SW480 (cell line): ENCODE measurements at places on chromosomes 12 and 14.

DNA sequence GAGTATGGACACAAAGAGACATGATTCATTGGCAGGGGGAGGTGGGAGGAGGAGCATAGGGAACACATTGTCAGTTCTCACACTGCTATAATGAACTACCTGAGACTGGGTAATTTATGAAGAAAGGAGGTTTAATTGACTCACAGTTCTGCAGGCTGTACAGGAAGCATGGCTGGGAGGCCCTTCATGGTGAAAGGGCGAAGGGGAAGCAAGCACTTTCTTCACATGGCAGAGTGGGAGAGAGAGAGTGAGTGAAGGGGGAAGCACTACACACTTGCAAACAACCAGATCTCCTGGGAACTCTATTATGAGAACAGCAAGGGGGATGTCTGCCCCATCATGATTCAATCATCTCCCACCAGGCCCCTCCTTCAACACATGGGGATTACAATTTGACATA lies 391.8 kb downstream of the BMP4 start:
- no peak for DNase-seq

- no peak for DNase-seq
Observed at GRCh38 chr12:124302807-124303578, 8.1 kb downstream of the RFLNA start.

DNA sequence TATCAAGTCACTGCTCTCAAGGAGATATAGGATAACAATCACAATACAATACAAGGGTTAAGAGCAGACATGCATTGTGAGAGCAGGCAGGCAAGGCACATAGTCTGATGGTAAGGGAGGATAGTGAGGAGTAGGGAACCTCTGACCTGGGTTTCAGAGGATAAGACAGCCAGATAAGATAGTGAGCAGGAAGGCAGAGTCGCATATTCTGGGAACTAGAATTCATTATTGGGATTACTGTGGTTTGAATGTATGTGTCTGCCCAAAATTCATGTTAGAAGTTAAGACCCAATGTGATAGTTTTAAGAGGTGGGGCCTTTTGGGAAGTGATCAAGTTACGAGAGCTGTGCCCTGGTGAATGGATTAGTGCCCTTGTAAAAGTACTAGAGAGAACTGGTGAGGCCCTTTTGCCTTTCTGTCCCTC lies 14.4 kb upstream of the ATF1 start:
- DNase-seq, result no peak

- peak; percentile 99 for DNase-seq
Observed at GRCh38 chr12:10673659-10674384, at the start of gene STYK1. Gene STYK1, minus strand, starts transcription at chr12:10674052. Its CDS starts 39,434 bp downstream, at chr12:10634618.

DNA sequence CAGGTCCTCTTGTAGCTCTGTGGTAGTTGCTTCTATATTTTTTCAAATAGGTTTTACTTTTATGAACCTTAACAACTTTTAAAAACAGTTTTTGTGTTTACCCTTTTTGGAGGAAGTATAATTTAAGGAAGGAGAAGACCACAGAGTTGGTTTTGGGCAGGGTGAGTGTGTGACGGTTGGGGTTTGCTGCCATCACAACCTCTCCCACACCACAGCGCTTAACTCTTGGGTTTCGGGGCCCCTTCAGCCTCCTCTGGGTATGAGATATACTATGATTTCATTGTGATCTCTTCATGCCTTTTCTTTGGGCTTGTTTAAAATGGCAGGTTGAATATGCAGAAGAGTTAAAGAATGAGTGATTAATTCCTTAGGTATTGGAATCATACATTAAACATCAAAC lies 228.7 kb upstream of the CRY1 start:
- DNase-seq, result no peak

DNA sequence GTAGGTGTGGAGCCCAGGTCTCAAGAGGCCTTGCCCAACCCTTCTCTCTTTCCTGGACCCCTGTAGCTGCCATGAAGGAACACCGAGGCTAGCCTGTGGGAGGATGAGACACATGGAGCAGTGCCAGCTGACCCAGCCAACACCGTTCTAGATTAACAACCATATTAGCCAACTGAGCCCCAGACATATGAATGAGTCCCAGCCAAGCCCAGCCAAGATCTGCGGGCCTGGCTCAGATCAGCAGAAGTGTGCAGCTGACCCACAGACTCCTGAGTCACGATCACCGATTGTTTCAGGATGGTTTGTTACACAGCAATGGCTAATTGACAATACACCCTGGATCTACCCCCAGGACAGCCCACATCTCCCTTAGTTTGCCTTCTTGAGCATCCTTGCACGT lies 82.1 kb downstream of the NTF3 start:
- DNase-seq, result no peak

DNA sequence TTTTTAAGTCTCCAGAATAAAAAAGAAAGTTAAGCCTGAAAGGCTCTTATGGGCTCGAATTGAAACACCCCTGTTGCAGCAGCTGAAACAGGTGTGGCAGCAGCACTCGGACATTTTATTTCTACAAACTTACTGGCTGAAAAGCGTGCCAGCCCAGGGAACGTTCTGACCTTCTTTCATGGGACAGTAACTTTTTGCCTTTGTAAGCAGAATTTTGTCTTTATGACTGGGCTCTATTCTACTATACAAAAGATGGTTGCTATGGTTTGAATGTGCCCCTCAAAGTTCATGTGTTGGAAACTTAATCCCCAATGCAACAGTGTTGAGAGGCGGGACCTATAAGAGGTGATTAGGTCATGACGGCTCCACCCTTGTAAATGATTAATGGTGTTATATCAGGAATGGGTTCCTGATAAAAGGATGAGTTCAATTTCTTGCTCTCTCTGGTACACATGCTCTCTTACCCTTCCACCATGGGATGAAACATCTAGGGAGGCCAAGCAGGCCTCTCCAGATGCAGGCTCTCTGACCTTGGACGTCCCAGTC lies 52.7 kb downstream of the PELI2 start:
- DNase-seq, result no peak

DNA sequence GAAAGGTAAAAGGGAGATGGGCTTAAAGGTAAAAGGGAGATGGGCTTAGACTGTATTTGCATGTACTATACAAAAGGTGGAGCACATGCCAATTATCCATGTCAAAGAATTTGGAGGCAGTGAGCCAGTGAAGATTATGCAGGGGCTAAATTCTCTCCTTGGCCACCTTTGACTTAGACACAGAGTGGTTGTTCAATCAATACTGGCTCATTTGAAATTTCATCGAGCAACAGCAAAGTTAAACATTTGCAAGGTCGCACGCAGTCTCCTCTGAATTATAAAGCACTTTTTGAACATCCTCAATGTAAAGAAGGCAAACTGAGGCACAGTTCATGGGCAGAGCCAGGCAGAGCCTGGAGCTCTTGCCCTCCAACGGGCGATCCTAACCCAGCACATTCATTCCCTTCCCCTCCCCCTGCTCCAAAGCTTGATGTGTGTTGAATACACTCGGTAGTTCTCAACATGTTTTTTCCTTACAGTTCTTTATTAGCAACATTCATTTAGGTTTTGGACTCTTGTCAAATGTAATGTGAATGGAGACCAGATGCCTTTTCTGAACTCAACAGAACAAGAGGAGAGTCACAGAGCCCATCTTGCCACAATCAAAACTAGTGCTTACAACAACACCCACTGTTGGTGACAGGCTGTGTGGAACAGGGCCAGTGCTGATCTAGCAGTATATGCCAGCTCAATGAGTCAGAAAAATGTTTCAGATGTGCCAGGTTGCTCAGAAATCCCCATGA lies 169.7 kb upstream of the G2E3 start:
- DNase-seq, result no peak

DNA sequence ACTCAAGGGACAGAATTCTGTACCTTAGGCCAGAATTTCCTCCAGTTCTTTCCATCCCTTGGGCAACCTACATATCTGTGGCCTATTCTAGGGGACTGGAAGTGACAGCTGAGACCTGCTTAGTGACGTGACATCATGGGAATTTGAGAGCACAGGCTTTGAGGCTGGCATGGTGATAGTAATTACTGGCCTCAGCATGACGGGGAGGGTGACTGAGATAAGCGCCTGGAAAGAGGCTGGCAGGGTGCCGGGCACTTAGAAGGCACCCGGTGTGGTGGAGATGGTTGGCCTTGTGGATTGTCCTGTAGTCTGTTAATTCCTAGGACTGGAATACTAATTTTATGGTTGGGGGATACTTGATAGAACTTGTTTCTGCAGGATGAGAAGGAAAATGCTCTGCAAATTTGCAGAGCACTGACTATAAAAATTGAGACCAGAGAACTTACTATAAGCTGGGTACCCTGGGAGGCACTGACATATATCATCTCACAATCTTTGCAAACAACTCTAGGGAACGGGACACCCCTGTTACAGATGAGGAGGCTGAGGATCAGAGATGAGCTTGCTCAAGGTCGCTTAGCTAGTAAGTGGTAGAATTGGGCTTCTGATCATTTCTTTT lies 42.2 kb upstream of the TBX3 start:
- DNase-seq, result no peak

GRCh38 chr14:94066089-94066676 lies 14.8 kb downstream of the DDX24 start:
- peak; percentile 22 for DNase-seq

DNA sequence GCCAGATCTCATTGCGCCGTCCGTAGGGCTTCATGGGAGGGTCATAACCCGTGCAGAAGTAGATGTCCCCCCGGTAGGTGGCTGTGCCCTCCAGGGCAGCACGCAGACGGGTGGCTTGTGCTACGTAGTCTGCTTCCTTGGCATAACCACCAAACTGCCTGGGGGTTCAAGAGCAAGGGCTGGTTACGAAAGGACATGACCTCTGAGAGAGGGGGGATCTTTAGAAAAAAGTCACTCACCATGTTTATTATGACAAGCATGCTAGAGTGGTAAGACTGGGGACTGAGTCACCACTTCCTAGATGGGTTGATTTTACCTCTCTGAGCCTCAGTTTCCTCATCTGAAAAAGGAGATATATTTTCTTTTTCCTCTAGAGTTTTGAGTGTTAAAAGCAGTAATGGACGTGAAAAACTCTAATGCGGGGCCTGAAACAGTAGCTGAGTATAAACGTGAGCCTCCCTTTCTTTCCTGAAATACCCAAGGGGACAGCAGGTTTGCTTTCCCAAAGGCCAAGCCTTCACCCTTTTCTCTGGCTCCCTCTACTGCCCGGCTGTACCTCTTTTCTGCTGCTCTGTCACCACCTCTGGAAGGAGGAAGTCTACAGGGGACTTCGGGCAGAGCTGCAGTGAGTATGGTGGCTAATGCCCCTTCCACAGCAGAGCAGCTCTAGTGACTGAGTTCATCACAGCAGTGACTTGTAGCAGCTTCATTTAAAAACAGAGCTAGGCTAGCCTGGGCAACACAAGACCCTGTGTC lies 23.5 kb upstream of the GPRC5D start:
- DNase-seq, result peak; percentile 69

DNA sequence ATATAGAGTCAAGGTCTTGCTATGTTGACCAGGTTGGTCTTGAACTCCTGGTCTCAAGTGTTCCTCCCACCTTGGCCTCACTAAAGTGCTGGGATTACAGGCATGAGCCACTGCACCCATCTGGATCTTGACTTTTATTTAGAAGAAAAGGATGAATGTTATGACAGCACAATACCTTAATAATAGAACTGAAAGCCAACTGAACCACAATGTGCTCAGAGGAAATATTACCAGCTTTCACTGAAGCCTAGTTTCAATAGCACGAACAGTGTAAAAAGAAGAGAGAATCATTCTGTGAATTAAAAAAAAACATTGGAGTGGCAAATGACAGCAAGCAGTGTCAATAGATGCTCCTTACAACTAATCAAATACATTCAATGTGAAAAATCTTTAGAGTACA lies 239.2 kb upstream of the RMST start:
- DNase-seq, result no peak

DNA sequence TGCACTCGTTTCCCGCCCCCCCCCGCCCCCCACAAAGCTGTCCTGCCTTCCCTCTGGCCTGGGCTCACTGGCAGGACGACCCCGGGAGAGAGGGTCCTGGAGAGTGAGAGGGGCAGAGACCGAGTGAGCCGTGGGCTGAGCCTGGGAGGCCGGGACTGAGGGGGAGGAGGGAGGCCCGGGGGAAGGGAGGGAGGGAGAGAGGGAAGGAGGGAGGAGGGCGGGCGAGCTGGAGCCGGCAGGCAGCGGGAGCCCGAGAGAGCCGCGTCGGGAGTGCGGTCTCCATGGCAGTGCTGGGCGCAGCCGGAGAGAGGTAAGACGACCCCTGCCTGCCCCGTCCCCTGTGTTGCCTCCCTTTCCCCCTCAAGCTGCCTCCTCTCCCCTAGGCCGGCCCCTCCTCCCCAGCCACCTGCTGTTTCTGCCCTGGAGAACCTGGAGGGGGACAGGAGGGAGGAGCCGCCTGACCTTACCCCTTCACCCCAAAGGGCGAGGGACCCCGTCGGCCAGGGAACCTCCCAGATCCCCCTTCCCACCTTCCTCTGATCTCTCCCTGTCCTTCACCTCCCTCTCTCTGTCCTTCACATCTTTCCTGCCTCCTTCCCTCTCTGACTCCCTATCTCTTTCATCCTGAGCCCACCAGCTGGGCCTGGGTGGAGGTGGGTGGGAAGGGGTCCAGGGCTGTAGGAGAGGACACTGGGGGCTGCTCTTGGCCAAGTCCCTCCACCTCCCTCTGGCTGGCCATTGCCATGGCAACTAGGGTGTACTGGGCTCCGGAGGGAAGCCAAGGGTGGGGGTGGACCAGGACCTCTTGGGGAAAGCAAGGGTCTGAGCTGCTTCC lies at the start of gene GPR162:
Gene GPR162, plus strand, starts transcription at position 231 of the 835 bp plus-strand sequence. CDS start 2,078 bp downstream, outside the sequence.
- peak; percentile 24 for DNase-seq

GRCh38 chr12:40819436-40820108 lies 127.3 kb downstream of the CNTN1 start:
- no peak for DNase-seq

GRCh38 chr14:88824314-88825077 lies at the start of gene TTC8:
Gene TTC8, plus strand, starts transcription at chr14:88824651. Its CDS starts 57 bp downstream, at chr14:88824708.
- peak; percentile 91 for DNase-seq

DNA sequence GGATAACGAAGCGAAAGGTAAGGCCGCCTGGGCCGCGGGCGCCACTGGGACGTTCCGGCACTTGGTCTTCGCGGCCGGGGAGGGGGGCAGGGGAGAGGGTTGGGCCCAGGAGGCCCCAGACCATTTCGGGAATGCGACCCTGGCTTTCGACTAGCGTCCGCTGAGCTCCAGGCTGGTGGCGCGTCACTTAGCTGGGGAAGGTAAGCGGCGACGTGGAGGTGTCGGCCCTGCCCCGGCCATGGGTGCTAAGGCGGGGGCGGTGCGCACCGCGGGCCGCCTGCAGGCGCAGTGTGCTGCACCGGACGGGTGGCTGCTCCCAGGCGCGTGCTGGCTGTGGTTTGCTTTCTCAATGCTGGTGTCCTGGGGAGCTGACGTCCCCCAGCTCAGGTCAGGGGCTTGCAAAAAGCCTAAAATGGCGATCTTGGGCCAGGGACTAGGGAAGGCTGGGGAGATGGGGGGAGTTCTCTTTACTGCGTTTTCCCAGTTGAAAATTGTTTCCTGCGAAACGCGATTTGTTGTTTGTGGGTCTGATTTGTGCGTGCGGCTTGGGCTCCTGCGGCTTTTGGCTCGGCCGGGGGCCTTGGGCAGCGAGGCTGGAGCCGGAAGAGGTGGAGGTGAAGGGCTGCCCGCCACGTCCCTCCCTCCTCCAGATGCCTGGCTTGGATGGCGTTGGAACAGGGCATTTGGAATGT lies 1.2 kb downstream of the HOXC10 start:
- peak; percentile 49 for DNase-seq

- no peak for DNase-seq
Observed at GRCh38 chr12:3308063-3308462, 182.9 kb upstream of the PRMT8 start.

GRCh38 chr12:76790564-76791552 lies 26.9 kb downstream of the ZDHHC17 start:
- DNase-seq, result peak; percentile 33

- no peak for DNase-seq
Observed at GRCh38 chr12:116320791-116321217, 43.3 kb upstream of the MED13L start.

- no peak for DNase-seq
Observed at GRCh38 chr14:38083039-38083438, 124.7 kb upstream of the SSTR1 start.
